OCI-M1 (cell line): ENCODE measurements at places on chromosomes 1 and 21.
A peak's percentile ranks its signal among the peaks of the same experiment; 100 is the strongest.

DNA sequence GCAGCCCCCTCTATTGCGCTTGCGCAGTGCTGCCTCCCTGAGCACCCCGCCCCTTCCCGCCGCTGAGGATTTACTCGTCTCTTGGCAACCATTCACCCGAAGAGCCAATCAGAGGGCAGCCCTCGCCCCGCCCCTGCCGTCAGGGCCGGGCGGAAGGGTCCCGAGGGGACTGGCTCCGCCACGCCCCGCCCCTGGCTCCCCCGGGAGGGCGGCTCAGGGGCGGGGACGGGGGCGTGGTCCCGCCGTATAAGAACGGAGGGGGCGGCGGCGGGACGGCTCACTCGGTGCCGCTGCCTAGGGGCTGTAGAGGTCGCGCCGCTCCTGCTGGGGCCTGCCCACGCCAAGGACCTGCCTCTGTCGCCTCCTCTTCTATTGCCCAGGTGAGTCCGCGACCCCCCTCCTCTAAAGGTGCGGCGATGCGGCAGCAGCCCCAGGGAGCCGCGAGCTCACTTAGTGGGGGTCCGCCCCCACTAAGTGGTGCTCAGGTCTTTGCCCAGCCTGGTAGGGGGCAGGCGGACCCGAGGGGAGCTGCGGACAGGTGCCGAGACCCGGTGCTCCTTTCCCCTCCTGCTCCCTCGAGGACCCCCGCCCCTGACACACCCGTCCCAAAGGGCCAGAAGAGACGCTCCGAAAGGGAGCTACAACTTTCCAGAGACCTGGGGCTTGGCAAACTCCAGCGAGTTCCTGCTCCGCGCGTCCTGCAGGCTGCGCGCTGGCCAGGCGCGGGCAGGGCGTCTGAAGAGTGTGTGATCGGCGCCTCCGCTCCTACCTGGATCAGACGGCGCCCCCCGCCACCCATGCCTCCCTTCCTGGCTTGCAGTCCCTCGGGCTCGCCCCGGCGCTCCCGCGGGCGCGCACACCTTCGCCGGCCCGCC lies at the start of gene TENT5C:
Gene TENT5C (plus strand): TSS at position 275 of the 875 bp plus-strand sequence. CDS start 16,821 bp downstream, outside the sequence.
- peak; percentile 99 for DNase-seq

GRCh38 chr1:220137019-220137786 lies 43.3 kb downstream of the IARS2 start:
- DNase-seq, result no peak

- no peak for DNase-seq
Observed at GRCh38 chr1:240539769-240540414, 72.1 kb downstream of the GREM2 start.

DNA sequence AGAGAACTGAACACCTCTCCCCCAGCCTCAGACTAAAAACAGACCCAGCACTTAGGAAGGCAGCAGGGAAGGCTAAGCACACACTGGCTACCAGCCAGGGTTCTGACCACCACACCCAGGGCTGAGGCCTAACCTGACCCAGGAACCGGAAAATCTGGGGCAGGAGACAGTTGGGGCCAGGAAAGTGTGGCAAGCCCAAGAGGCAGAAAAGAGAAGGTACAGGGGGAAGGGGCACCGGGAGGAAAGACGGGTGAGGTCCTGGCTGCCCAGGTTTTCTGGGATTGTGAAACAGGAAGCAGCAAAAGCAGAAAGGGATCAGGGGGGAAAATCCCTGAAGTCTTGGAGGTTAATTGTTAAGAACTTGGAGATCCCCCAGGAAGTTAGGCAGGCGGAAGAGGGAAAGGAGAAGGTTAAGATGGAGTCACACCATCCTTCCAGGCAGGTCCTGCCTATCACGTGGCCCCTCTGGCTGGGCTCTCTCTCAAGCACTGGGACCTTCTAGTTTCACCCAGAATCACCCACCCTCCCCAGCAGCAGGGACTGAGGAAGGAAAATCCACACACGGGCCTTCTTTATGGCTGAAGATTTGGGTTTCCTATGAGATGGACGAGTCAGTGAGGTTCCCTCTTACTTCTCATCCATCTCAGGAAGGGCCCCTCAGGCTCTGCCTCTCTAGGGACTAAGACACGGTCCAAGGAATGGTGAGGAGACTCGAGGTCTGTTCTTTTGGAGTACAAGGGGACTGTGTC lies 2.6 kb downstream of the HDGF start:
- peak; percentile 76 for DNase-seq

DNA sequence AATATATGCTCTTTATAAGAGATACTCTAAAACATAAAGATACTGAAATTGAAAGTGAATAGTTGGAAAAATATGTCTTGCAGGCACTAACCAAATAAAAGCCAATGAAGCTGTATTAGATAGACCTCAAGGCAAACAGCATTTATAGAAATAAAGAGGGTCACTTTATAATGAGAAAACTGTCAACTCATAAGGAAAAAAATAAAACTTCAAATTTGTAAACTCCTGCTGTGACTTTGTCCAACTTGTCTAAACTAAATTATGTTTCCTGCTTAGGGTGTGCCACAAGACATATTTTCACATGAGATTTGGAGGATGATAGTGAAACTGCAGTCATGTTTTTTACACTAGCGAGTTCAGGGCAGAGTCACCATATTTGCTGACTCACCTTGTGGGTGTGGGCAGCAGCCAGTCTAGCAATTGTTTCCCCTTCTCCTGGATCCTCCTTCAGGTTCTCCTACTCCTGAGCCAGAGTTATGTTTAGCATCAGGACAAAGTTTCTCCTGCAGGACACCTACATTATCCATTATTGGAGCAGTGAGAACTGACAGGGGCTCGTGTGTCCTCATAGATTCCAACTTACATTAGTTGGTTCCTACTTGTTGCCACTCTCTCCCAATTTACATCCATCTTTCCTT lies 43.8 kb downstream of the CD53 start:
- DNase-seq, result peak; percentile 90

DNA sequence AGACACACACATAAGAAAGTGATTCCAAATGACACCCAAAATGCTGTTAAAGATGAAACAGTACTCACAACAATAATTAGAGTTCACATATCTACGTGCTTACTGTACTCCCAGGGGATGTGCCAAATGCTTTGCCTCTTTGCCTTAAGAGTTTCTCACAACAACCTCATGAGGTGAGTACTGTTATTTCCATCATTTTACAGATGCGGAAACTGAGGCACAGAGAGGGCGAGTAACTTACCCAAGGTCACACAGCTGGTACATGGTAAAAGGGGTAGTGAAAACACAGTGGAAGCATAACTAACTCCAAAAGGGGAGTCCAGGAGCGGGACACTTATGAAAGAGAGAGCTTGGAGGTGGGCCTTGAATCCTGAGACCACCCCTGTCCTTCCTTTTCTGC lies 171.8 kb downstream of the ACTL8 start:
- DNase-seq, result no peak

GRCh38 chr1:75908717-75909152 lies 23.5 kb downstream of the ASB17 start:
- peak; percentile 80 for DNase-seq

- DNase-seq, result no peak
Observed at GRCh38 chr21:41667136-41667535, 99.7 kb downstream of the RIPK4 start.

DNA sequence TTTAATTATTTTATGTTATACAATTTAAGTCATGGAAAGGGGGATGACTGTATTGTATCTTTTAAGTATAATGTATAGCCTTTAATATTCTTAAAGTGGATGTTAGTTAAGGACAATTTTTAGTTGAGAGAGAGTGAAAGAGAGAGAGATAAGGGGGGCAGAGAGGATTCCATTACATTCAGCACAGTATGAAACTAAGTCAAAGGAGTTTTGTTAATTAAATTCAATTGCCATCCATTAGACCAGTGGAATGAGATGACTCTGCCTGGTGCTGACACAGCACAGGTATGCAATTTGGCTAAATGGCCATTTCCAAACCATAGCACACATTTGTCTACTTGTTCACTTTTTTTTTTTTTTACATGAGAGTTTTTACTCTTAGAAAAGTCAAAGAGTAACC lies 27.5 kb downstream of the NFIA start:
- DNase-seq, result peak; percentile 44

- no peak for DNase-seq
Observed at GRCh38 chr1:232576537-232576936, 53.4 kb downstream of the SIPA1L2 start.

DNA sequence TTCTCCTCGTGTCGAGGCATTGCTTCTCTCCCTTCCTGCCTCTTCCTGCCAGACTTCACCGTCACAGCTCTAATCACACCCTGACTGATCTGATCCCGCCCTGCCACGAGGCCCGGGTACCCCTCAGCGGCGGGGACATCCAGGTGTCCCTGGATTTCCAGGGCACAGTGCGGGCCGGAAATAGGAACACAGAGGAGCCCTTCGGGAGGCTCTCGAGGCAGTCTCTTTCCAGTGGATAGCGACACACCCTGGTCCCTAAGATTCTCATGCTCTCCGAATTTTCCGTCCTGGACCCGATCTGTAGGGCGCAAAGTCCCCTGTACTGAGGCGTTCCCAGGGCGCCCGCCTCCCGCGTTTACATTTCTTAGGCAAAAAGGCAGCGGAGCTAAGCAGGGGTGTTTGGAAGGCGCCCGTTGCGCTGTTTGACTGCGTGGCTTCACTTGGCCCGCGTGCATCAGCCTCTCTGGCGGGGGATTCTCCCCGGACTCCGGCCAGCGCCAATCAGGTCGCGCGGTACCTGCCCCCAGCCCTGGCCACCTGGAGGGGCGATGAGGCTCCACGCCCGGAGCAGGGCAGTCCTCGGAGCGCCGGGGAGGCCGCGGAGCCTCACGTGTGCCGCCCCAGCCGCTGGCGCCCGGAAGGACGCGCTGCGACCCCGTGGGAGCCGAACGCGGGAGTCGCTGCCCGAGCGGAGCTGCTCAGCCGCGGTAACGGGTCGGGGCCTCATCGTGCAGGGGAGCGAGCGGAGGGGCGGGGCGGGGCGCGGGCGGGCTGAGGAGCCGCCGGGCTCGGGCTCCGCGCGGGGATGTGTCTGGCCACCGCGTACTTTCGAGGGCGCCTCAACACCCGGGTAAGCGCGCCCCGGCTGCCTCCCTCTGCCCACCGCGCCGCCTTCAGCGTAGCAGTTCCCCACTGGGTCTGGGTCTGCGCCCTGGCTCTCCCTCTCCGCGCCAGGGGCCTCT lies at the start of gene FAM163A:
Gene FAM163A (plus strand): TSS at position 575 of the 962 bp plus-strand sequence. CDS start 69,807 bp downstream, outside the sequence.
- DNase-seq, result no peak

GRCh38 chr1:54499360-54500106 lies 48.5 kb upstream of the ACOT11 start:
- peak; percentile 55 for DNase-seq

- no peak for DNase-seq
Observed at GRCh38 chr1:88514544-88515060, 169.5 kb upstream of the PKN2 start.

- peak; percentile 79 for DNase-seq
Observed at GRCh38 chr1:44672254-44672955, 1.9 kb downstream of the TMEM53 start.

GRCh38 chr21:34336756-34337391 lies 26.9 kb upstream of the KCNE2 start:
- no peak for DNase-seq

DNA sequence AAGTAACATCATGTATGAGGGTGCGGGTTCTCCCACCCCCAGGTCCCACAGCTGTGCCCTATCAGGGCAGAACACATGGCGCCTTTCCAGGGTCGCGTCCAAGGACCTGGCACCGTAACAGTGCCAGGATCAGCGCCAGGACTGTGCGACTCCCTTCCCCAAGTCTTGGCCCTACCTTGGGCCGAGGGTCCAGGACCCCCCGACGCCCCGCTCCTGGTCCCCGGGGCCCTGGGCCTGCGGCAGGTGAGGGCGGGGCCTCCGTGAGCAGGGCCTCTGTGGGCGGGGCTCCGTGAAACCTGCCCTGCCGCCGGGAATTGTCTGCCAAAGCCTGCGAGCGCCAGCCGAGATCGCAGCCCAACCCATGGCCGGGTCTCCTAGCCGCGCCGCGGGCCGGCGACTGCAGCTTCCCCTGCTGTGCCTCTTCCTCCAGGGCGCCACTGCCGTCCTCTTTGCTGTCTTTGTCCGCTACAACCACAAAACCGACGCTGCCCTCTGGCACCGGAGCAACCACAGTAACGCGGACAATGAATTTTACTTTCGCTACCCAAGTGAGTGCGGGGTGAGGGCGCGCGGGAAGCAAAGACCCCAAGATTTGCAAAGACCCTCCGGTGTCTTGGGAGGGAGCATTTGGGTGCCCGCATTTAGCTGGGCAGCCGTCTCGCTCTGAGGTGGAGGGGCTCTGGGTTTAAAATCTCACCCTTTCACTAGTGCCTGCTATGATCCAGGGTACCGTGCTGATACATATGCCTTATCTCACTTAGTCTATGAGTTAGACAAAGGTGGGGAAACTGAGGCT lies at the start of gene RHBG:
Gene RHBG (plus strand): TSS at position 323 of the 796 bp plus-strand sequence. CDS start 39 bp downstream, at position 362.
- peak; percentile 35 for DNase-seq

GRCh38 chr1:51928896-51929295 lies 50.4 kb upstream of the NRDC start:
- DNase-seq, result no peak

DNA sequence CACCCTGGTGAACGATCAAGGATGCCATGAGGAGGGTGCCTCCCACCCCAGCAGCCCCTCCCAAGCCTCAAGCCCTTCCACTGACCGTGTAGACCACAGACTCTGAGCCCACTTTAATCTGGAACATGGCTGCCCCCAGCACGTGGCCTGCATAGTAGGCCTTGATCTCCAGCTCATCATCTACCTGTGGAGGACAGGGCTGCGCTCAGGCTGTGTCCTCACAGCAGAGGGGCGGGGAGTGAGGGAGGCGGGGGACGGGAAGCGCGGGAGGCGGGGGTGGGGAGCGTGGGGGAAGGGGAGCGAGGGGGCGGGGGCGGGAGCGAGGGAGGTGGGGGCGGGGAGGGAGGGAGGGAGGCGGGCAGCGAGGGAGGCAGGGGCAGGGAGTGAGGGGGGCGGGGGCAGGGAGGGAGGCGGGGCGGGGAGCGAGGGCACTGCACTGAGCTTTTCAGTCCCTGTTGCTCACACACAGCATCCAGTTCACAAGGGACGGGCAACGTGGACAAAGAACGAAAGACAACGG lies 7.1 kb downstream of the PUSL1 start:
- no peak for DNase-seq

DNA sequence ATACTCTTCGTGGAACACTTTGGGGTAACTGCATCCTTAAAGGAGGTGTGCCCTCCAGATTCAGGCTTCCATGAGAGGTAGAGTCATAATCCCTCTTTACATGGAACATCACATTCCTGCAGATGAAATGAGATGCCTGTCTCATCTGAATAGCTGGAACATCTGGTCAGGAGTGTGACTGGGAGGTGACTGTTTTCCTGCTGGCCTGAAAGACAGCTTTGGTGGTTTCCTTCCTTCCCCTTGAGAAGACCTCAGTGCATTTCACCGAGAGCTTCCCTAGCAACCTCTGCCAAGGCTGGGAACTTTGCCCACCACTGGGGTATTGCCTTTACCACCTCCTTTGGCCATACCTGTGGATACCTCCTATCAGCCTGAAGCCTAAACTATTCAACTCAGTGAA lies 46.7 kb upstream of the GUCA2A start:
- no peak for DNase-seq
